IPS-NIHi11 (cell line): ENCODE measurements at places on chromosomes 3 and 15.

GRCh38 chr15:81301815-81302399 is 22.0 kb downstream of the STARD5 start:
- DNase-seq = no peak

DNA sequence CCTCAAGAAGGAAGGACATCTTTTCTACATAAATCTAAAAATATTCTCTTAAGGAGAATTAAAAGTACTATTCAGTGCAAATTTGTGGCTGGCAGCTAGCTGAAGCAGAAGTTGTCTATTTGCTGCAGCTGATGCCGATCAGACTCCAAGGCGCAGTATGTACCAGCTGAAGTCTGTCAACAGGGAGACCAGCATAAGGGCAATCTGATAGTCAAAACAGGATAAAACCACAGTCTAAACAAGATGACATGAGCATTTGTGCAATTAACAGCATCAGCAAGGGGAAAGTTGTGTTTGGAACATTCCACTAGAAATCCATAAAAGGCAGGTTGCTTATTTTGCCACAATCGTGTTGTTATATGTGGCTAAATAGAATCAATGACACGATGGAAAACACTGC is 198.2 kb upstream of the ROBO2 start:
- no peak for DNase-seq

- peak; percentile 17 for DNase-seq
Measured at GRCh38 chr15:87722941-87723691, 533.4 kb downstream of the NTRK3 start.

GRCh38 chr3:1216856-1217255 is 124.0 kb downstream of the CNTN6 start:
- DNase-seq = no peak

- no peak for DNase-seq
Measured at GRCh38 chr15:62972814-62973213, 69.7 kb upstream of the TPM1 start.

DNA sequence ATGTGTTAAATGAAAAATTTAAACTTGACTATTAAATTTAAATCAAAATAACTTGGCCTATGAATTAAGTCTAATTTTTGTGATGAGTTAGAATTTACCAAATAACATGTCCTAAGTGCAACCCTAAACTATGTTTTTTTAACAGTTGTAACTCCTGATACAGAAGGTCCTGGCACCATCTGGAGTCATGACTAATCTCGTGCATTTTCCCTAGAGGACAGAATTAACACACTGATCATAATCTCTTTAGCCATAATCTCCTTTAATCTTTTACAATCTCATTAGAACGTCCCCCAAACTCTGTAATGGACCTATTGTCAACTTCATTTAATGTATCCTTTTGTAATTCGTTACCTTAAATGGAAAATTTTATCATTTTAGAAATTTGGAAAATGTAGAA is 100.6 kb downstream of the SUCNR1 start:
- DNase-seq = no peak

DNA sequence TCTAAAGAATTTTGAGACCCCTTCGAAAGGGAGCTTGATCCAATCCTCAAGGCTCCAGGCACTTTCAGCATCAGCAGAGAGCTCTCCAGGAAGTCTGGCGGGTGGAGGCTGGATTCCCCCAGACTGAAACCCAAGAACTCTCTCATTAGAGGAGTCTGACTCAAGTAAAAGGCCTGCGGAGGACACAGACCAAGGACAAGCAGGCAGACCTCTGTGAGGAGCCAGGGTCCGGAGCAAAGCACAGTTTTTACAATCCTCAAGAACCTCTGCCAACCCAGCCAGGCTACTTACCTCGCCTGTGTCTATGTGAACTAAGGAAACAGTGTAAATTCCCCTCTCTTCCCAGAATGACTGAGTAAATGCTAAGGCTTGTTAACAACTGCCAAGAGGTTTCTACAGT is 86.2 kb downstream of the FBN1 start:
- peak; percentile 25 for DNase-seq

- no peak for DNase-seq
Measured at GRCh38 chr15:86014016-86014415, 65.7 kb upstream of the AGBL1 start.

- DNase-seq = no peak
Measured at GRCh38 chr3:13002398-13003124, 70.7 kb downstream of the IQSEC1 start.

DNA sequence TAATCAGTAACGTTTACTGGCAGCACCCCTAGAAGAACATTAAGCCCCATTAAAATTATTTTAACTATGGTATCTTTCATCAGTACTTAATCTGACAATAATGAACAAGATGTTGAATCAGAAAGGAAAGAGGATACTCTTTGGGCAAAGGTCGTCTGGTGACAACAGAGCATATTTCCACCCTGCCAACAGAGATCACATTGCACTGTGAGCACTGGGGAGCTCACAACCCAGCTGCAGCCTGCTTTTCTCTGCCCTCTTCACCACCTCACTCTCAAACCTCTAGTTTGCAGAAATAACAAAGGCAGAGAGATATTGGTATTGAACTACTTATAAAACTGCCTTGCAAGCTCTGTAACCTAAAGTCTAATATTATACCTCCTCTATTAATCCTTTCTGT is 130.0 kb downstream of the FBN1 start:
- no peak for DNase-seq

DNA sequence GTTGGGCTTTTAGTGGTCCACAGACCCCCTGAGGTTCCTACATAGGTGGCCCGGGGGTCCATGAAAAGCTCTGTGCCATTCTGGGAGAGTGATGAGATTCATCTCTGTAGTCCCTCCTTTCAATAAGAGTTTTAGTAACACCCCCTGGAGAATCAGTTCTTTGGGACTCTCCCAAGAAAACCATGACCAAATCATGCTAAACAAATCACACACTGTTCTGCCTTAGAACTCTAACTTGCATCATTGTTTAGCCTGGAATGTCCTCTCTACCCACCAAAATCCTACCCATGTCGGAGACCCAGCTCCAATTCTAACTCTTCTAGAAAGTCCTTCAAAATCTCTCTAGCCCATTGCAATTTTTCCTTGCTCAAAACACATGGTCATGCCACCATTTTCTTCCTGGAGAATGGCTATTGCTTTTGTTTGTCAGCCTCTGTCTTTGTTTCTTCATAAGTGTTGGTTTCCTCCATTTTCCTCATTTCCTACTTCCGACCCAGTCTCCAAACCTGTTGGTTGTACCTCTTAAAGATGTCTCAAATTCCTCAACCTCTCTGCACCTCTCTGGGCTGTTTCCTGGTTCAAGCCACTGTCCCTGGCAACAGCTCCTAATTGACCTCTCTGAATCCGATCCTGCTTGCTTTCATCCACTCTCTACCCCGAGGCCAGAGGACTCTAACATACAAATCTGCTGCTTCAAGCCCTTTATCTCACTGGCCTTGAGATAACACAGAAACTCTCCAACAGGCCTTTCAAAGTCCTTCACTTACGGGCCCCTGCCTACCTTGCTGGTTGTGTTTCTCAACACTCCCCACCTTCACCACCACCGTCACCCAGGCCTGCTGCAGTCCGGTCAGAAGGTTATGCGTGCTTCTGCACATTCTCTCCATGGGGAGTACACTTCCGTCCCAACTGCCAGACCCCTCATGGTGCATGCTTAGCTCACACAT is 23.7 kb downstream of the CYP19A1 start:
- no peak for DNase-seq

- DNase-seq = no peak
Measured at GRCh38 chr3:129312021-129312639, 33.5 kb downstream of the HMCES start.

GRCh38 chr15:73907035-73907408 is 19.2 kb upstream of the LOXL1 start:
- DNase-seq = no peak

GRCh38 chr3:121529308-121529707 is 16.5 kb downstream of the POLQ start:
- no peak for DNase-seq

DNA sequence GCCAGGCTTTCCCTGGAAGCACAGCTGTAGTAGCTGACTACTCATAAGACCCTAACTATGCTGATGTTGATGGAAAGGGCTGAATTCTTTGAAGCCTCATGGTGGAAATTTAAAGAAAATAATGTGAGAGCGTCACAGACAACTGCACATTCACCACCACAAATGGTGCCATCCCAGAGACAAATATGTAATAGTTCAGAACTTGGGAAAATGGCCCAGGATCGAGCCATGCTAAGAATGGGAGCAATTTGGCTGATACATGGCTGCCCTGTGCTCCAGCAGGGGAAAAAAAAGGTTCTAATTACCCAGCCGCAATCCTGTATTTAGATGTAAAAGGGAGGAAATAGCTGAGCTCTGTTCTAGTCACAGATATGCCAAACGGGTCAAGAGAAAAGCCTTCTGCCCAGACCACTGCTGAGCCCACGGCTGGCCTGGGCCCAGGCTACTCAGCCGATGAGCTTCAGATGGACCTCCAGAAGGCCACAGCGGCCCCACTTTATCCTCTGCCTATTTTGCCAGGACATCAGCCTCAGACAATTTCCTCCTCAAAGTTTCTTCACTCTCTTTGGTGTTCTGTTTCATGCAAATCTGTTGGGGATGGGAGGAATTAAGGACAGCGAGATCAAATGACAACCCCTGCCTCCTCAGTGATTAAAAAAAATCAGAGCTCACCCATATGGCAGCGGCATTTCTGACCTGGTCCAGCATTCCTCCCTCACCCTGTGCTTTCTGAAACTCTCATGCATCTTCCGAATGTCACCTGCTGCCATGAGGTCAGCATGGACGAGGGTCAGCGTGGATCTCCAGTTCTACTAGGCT is 54.5 kb upstream of the MEX3B start:
- peak; percentile 26 for DNase-seq

DNA sequence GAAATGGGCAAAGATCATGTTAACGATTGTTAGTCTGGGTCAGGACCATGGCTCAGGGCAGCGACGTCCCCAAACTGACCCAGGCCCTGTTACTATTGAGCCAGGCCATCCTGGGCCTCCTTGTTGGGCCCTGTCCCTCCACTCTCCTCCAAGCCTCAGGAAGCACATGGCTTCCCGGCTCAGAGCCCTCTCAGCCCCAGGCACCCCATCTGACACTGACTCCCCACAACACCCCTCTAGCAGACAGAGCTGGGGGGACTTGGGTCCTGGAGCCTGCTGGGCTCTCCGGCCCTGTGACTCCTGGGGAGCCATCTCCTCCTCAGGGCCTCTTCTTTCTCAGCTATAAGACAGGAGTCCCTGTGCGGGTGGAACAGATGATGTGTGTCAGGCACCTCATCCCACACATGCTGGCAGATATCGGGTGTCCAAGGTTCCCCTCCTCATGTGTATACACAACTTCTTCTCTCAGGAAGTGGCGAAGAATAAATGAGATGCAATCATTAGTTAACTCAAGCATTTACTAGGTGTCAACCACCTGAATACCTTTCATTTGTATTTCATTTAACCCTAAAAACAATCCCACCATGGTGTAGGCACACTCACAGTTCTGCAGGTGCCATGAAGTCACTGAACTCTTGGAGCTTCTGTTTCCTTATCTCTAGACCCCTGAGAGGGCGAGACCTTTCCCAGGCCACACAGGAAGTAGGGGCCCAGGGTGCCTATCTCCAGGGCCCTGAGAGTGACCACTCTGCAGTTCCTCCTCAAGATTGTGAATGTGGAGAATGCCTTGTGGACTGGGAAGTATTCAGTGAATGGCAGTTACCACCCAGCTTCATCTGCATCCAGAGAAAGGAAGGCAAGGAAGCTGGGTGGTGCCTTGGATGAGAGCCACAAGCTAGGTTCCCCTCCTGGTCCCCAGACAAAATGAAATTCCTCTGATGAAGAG is 282.5 kb upstream of the TLE3 start:
- no peak for DNase-seq

GRCh38 chr3:4656059-4656458 is 162.9 kb downstream of the ITPR1 start:
- DNase-seq = peak; percentile 79

DNA sequence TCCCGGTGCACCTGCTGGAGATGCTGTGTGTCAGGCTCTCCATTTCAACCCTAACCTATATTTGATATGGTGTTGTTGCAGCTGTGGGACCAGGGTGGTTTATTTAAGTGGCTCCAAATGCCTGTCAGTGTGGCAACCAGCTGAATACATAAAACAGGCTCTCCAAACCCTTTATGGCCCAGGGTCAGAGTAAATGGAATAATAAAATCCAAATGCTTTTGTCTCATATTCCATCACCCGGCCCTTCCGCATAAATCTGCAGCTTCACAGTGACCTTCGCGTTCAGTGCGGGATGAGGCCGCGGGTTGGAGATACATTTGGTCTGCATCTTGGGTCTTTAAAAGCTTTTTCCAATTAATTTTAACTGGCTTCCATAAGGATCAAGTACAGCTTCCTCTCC is 382.1 kb upstream of the NR2F2 start:
- no peak for DNase-seq

DNA sequence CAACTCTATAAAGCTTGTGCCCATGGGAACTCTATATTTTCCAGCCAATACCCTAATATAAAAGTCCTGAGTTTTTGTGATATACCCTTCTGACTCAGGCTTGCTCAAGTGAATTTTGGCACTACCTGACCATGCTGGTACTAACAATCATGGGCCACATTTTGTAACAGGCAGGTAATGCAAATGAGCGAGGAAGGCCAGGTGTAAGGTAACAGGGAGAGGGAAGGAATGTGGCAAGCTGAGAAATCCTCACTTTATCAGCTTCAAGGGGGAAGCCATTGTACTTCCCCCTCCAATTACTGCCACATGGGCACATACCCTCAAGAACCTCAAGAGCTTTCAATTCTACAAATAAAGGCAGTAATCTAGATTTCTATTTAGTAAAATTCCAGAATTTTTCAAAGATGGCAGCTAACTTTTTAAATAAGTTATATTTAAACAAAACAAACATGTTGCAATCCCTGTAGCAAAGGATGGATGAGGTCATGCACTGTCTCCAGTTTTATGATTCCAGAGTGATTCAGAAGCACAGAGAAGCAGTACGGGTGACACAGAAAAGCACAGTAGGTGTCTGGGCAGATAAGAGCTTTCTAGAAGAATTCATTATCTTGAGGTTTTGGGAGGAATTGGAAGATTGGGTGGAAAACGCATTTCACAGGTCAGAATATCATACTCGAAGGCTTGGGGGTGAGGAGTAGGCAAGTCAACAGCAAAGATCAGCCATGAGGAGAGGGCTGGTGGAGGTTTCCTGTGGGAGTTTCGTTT is 87.6 kb downstream of the FOXP1 start:
- peak; percentile 29 for DNase-seq

- DNase-seq = no peak
Measured at GRCh38 chr3:61702453-61702852, 141.1 kb downstream of the PTPRG start.

DNA sequence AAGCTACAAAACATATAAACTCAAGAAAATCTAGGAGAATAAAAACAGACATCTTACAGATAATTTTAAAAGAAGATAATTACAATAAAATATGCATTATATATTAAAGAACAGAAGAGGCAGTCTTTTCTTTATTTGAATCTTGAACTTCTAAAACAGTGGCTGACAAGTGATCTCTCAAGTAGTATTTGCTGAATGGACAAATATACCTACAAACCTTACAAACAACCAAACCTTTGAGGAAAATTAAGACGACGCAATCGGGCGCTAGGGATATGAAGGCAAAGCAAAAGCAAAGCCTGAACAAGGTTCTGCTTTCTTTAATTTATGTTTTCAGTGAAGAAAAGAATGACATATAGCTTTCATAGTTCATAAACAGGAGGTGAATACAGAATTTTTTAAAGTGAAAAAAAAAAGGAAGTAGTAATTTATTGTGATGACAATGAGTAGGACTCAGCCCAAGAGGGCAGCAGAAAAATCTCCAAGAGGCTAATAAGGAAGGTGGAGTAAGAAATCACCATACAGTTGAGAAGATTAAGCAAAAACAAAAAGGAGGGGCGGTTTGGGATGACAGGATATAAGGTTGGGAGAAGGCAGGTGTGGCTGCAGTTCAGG is 347.8 kb downstream of the TBC1D5 start:
- DNase-seq = no peak

- DNase-seq = no peak
Measured at GRCh38 chr3:10771486-10772270, 44.4 kb upstream of the SLC6A11 start.
